A549 treated with CpdA at 1 μM for 4 hours (cell line): ENCODE measurements at places on chromosomes 1 and 21. TPM values are rescaled to one million over a fixed set of nuclear protein-coding genes. Genes with fewer than 3 reads are reported as not detected.

CLCA2 gene
- not detected in 5 replicates for total RNA-seq

CDCA8 gene
- total RNA-seq: 46.9 to 52.0 TPM (median 48.3 TPM) in 5 replicates

RIIAD1 gene
- total RNA-seq: 0.43 TPM in 1 of 5 replicates, not detected in the others

LRRC38 gene
- total RNA-seq: not detected in 5 replicates

NRIP1 gene
- total RNA-seq: 12.3 to 23.8 TPM (median 18.8 TPM) in 5 replicates

PTGFR gene
- total RNA-seq: 0.02 TPM in 1 of 5 replicates, not detected in the others

TSPAN1 gene
- total RNA-seq: 1.6 to 3.1 TPM (median 2.6 TPM) in 5 replicates

DYNLT4 gene
- total RNA-seq: 0.29 to 0.70 TPM (median 0.57 TPM) in 5 replicates

NKAIN1 gene
- 0.98 to 1.7 TPM (median 1.5 TPM) in 5 replicates for total RNA-seq
